T-helper 2 cell treated with Interferon-gamma antibody and Interleukin-4, amounts not matched to agents 5 μg/mL and 100 μg/mL, for 36 hours (primary cell): ENCODE measurements at places on chromosomes 16 and 17.

GRCh38 chr16:1342526-1343427 is 8.9 kb downstream of the TSR3 start:
- peak; percentile 81 for DNase-seq

GRCh38 chr17:70871180-70871818 is 702.0 kb downstream of the KCNJ2 start:
- no peak for DNase-seq

DNA sequence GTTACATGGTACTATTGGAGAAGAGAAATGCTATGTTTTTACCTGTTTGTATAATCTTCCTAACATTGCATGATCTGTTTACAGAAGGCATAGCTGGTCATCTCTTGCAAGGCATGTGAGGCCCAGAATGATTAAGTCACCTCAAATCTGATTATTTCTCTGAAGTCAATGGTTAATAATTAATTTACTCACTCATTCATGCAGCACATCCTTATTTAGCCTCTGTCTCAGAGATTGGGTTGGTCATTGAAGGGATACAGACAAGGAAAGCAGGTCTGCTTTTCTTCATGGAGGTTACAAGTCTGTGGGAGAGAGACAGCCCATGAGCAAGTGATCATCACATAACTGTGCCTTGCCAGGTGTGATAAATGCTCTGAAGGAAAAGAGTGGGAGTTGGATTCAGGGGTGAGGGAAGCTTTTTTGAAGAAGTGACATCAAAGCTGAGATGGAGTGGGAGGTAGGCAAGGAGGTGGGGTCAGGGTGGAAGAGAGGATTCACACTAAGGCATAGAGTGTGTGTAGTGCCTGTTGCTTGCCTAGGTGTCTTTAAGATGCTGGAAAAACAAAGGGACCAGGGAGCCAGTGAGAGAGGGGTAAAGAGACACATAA is 16.3 kb upstream of the RBFOX1 start:
- no peak for DNase-seq

DNA sequence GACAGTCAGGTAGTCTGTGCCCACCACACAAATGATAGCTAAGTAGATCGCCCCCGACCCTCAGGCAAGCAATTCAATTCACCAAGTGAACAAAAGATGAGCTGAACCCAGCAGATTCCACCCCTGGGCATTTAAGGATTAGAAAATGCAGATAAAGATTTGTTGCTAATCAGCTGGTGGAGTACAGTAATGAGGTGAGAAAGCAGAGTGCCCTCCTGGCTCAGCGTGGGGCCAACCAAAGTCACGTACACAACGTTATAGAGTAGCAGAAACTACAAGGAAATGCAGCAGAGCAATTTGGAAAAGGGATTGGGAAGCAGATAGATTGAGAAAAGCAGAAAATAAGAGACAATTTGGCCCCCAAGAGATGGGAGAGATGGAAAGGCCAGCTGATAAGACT is 91.2 kb downstream of the SOX9 start:
- DNase-seq = no peak

GRCh38 chr17:28039251-28039650 is 3.2 kb upstream of the NLK start:
- DNase-seq = no peak

DNA sequence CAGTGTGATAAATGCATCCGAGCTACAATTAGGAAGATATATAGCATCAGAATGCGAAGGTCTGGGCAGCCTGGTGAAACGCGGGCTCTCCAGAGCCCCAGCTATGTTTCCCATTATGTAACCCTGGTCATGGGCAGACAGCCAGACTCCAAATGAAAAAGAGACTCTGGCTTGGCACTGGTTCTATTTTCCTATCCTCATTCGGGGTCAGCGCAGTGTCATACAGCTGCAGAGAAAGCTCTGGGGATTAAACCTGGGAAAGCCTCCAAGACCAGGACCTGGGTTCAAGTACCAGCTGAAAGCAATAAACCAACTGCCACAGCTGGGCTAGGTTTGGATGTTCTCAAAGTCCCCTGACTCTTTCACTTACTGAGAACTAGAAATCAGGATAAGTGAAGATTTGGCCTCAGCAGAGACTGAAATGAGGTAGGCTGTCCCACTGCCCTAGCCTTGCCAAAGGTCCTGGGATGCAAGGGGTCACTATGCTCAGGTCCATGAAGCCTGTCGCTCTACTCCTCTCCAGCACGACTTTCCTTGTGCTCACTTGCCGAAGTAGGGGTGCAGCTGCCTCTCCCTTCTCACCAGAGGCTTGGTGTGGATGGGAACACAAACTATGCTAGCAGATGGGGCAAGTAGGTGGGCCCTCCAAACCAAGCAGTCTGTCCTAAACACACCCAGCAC is 123.8 kb downstream of the SMG6 start:
- DNase-seq = no peak

- DNase-seq = no peak
Measured at GRCh38 chr17:14149751-14150150, 80.4 kb downstream of the COX10 start.

DNA sequence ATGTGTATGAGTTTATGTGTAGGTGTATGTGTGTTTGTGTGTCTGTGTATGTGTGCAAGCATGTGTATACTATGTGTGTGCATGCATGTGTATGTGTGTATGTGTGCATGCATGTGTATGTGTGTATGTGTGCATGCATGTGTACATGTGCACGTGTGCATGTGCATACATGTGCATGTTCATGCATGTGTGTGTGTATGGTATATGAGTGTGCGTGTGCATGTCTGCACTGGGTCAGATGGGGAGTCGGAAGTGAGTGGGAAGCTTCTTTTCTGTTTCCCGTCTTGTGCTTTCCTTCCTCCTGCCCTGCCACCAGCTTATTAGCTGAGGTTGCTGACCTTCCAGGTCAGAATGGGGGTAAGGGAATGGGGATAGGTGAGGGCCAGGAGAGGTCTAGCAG is 174.7 kb downstream of the MAP2K4 start:
- DNase-seq = no peak

- DNase-seq = no peak
Measured at GRCh38 chr16:86245351-86245750, 265.0 kb upstream of the FOXF1 start.

GRCh38 chr17:27860971-27861664 is 32.0 kb downstream of the LYRM9 start:
- no peak for DNase-seq

- DNase-seq = no peak
Measured at GRCh38 chr16:69448470-69449193, 24.2 kb downstream of the CYB5B start.

DNA sequence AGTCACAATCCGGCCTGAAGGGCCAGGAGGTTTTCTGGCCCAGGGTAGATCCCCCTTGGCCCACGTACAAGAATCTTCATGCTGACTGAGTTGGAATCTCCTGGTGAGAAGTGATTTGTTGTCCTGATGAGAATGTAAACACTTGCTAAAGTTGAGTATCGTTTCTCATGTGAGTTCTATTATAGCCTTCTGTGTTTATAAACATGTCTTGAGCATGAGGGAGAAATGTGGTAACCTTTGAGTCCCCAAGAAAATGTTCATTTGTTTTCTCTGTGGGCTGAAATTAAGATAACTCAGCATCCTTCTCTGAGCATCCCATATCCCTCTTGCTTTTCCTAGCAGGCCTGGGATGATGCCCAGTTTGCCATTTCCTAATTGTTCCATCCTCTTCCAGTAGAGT is 204.8 kb downstream of the FTO start:
- no peak for DNase-seq

DNA sequence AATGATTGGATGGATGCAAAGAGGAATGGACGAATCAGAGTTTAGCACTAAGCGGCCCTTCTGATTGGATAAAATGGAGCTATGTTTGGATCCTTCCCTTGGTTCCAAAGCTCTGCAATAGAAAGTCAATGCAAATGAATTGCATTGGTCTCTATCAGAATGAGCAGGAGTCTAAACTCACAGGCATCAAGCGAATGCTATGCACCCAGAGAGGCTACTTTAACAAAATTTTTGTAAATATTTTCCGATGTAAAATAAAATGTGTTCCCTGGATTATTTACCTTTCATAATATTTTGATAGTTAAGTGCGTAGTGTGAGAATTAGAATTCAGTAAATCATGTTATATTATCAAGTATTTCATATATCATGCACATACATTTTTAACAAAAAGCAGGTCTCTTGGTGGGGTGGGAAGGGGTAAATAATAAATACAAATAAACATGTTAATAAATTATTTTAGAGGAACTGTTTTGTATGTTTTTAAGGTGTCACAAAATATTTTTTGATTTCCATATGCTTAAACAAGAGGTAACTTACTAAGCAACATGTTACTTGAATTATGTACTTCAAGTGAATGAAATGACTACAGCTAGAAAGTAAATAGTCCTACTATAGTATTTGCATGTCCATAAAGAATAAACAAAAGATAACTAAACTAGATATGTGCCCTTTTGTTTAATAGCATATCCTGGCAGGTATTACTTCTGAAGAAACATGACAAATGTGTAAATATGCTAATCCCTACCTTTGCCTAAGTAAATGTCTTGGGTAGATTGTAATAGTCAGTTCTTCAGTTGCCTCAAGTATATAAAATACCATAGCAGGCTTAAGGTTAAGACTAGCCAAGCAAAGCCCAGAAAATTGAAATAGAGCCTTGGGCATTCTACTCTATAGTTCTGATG is 4.4 kb upstream of the UNK start:
- DNase-seq = no peak

DNA sequence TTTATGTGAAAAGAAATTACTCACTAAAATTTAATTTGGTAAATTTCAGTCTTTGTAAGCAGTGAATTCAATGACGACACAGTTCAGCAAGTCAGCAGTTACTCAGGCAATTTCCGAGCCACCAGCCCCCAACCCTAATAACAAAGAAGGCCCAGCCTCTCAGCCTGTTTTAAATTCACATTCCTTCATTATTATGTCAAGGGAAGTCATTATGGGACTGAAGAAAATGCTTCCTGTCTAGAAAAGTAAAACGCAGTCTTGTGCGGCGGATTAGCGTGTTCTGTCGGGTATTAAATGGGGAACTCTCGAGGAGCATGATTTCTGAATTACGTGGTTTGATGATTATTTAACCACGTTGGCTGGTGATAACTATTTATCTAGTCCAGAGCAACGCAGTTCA is 177.6 kb downstream of the AIPL1 start:
- DNase-seq = no peak

DNA sequence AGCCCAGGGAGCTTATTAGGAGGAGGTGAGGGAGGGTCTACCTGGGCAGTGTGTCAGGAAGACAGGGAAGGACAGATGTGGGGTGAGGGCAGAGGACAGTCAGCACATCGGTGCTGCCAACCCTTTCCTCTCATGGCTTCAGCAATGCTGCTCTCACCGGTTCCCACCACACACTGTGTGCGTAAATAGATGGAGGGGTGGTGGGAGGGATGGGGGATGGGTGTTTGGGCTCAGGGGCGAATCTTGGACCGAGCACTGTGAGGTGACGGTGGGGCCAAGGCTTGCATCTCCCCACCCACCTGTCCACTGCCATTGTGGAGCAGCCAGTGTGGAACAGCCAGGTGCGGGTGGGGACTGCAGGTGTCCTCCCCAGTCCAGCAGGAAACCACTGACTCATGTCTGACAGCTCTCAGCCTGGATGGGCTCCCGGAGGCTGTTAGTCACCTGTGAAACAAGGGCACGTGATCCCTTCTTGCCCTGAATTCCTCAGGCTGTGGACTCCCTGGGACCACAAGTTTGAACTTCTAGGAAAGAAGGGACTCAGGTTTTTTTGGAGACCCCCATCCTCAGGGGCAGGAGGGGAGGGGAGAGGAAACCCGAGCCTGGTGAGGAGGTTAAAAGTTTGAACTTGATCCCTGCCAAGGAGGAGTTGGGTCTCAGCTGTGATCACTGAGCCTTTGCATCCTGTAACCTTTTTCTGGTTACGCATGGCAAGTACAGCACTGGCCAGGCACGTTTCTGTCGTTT is 42.7 kb upstream of the SMPD3 start:
- no peak for DNase-seq

DNA sequence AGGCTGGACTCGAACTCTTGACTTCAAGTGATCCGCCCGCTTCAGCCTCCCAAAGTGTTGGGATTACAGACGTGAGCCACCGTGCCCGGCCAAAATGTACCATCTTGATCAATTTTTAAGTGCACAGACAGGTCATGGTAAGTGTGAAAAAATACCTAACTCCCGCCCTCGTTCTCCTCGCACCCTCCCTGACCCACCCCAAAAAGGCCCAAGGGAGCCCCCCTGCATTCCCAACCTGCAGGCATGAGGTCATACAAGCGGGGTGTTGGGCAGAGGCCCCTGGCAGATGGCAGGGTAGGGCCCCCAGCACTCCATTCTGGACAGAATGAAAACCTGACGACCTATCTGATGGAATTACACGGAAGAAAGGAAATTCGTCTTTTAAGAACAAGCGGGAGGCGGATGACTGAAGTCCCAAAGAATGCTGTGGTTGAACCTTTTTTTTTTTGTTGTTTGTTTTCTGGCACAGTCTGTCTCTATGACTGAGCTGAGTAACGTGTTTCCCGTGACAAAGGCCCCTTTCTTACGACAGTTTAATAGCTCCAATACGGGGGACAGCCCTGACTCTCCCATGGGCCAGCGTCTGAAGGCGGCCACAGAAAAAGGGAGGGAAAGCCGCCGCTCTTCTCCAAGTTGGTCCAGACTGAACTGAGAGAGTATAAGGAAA is 376.4 kb downstream of the SLC39A11 start:
- no peak for DNase-seq

GRCh38 chr16:54977211-54977610 is 46.5 kb downstream of the IRX5 start:
- DNase-seq = no peak

- DNase-seq = no peak
Measured at GRCh38 chr17:42685831-42686230, 3.5 kb downstream of the CNTNAP1 start.

- DNase-seq = no peak
Measured at GRCh38 chr17:74682028-74682427, 30.7 kb downstream of the CD300LF start.

DNA sequence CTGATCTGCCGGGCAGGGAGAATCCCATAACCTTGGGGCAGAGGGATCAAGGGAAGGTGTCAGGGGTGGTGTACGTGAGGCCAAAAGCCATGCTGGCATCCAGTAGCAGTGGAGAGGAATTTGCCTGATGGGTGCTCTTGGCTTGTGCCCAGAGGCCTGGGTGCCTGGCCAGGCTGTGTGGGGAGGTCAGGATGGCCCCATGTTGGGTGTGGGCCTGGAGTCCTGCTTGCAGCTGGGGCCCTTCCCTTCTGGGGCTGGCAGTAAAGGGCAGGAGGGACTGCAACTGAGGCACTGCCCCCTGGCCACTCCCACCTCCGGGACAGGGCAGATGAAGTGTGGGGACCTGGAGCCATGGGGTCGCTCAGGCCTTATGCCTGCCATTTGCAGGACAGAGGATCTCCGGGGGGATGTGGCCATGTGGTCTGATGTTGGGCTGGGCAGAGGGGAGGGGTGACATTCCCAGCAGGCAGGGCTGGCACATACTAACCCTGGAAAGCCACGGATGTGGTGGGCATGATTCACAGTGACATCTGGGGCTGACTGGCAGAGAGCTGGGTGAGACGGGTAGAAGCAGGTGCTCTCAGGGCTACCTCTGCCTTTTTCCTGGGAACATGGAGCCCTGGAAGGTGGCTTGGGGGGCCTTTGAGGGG is 3.5 kb downstream of the FMNL1 start:
- DNase-seq = peak; percentile 32

- DNase-seq = no peak
Measured at GRCh38 chr16:80899809-80900592, 95.6 kb upstream of the CDYL2 start.
